ENCODE measurements at places on chromosomes 16 and 17.

GRCh38 chr16:5379954-5380353, 282.4 kb upstream of the EEF2KMT start:
- DNase-seq, result no peak

DNA sequence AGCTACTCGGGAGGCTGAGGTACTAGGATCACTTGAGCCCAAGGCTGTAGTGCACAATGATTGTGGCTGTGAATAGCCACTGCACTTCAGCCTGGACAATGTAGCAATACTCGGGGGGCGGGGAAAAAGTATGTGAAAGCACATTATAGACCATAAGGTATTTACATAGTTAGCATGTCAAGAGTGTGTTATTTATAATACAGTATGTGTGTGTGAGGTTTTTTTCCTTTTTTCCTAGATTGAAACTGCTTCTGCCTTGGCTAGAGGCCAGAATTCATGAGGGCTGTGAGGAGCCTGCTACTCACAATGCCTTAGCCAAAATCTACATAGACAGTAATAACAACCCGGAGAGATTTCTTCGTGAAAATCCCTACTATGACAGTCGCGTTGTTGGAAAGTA, 30.5 kb downstream of the PTRH2 start:
- DNase-seq, result no peak

- DNase-seq, result peak; percentile 51
Measured at GRCh38 chr16:4019371-4019791, 96.9 kb downstream of the ADCY9 start.

GRCh38 chr17:75753514-75754377, 11.2 kb downstream of the GALK1 start:
- peak; percentile 75 for DNase-seq

DNA sequence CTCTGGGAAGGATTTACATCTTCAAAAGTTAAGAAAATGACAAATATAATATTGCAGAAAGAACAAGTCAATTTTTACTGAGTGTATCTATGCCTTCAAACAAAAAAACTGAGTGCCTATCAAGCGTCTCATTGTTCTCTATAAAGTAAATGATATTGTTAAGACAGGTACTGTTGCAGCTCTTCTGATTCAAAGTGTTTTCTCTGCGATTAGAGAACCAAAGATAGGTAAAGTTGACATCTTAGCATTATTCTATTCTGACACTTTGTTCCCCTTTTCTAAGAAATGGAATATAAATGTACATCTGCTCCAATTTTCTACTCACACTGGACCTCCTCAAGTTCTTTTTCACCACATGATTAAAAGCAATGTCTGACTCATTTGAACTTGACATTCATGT, 1317.7 kb downstream of the CDH11 start:
- DNase-seq, result no peak

DNA sequence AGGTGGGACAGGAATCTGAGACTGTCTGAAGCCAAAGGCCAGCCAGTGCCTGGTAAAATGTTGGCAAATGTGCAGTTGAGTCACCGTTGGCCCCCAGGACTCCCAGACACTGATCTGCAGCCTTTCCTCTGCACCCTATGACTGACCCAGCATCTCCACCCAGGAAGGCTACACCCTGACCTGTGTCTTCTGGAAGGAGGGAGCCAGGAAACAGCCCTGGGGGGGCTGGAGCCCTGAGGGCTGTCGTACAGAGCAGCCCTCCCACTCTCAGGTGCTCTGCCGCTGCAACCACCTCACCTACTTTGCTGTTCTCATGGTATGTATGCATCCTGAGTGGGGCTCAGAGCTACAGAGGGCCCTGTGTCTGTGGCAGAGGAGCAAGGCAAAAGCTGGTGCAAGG, 24.0 kb downstream of the ADGRG5 start:
- no peak for DNase-seq

DNA sequence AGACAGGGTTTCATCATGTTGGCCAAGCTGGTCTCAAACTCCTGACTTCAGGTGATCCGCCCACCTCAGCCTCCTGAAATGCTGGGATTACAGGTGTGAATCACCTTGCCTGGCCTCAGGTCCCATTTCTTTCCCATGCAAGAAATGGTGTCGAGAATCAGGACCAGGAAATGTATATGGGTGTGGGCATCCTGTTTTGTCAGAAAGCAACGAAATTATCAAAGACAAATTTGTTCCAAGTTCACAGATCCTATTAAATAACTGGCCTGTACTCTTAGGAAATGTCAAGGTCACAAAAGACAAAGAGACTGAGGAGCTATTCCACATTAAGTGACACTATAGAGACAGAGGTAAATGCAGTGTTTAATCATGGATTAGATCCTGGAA, 17.1 kb upstream of the ST6GALNAC1 start:
- no peak for DNase-seq

DNA sequence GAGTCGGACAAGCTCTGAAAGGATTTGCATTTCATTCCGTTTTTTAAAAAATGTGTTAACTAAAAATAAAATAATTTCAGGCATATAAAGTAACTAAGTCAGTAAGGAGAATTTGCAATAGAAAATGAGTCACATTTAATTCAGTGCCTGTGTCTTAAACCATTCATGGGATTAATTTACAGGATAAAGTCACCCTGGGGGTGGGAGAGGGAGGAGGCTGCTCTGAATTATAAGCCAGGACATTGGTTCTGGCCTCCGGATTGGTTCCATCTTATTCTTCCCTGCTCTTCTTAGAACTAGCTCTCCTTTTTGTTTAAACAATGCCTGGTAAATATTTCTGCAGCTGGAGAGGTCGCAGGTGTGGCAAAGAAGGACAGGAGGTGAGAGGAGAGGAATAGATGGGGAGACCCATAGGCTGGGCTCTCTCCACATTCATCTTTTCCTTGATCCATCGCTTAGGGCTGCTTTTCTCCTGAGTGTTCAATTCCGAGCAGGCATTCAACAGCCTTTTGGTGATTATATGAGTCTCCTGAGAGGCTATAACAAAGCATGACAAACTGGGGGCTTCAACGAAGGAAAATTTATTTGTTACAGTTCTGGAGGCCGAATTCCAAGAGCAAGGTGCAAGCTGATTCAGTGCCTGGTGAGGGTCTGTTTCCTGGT, 319.2 kb downstream of the PHKB start:
- DNase-seq, result no peak

- no peak for DNase-seq
Measured at GRCh38 chr16:105521-105920, 27.5 kb downstream of the MPG start.

DNA sequence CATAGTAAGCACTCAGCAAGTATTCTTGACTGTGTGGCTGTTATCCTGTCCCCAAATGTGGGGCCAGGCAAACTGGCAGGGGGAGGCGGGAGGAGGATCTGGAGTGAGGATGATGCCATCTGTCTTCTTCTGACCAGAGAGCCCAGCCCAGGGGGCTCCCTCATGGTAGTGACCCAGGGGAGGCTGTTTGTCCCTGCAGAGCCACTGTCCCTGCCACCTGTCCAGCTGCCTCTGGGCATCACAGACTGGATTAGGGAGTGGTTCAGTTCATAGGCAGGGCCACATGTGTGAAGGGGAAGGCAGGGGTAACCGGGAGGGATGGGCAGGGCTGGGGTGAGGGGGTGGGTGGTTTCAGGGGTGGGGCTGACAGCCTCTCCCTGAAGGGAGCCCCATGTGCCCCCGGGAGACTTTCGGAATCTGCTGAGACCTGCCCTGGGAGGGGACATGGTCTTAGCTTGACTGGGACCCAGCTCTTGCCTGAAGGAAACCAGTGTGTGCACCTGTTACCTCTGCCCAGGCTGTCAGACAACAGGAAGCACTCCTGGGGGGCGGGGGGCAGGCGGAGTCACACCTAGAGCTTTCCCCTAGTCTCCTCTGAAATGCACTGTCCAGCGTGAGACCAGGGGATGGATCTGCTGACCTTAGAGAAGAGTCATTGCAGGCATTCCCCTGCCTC, 15.2 kb downstream of the ARHGAP23 start:
- no peak for DNase-seq

- DNase-seq, result no peak
Measured at GRCh38 chr16:12201216-12201615, 224.7 kb downstream of the SNX29 start.

GRCh38 chr16:57764341-57765159, 29.0 kb downstream of the KATNB1 start:
- no peak for DNase-seq

DNA sequence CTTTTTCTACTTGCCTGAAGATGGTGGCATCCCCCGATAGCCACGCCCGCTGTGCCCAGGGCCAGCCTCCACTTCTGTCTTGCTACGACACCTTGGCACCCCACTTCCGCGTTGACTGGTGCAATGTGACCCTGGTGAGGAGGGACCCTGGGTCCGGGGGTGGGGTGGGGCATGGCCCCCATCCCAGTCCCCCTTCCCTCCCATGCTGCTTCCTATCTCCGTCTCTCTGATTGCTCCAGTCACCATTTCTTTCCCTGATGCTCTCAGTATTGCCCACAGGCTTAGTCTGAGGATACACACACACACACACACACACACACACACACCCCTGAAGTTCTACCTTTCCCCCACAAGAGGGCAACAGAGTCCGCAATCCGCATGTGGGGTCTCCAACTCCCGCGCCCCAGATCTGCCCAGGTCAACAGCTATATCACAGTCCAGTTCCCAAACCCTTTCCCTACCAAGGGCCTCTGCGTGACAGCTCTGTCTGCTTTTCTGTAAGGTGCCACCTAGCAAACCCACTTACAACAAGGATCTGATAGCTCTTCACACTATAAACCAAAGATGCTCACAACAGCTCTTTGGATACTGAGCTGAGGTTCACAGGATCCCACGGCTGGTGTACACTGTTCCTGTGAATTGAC, 3.4 kb downstream of the SGCA start:
- DNase-seq, result peak; percentile 82

DNA sequence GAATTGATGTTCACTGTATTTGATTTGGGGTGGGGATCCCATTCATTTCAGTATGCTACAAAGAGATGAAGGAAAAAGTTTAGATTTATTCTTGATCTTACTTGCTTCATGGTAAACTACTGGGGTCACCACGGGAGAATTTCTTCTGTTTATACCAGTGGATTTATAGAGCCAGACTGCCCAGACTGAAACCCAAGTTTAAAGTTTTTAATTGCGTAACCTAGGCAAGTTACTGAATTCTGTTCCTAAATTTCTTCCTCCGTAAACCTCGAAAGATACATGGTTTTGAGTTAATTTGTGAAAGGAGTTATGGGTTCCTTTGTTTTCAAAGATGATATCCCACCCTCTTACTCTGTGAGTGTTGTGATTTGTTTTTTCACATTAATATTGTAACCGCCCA, 26.4 kb downstream of the PIGL start:
- DNase-seq, result no peak

DNA sequence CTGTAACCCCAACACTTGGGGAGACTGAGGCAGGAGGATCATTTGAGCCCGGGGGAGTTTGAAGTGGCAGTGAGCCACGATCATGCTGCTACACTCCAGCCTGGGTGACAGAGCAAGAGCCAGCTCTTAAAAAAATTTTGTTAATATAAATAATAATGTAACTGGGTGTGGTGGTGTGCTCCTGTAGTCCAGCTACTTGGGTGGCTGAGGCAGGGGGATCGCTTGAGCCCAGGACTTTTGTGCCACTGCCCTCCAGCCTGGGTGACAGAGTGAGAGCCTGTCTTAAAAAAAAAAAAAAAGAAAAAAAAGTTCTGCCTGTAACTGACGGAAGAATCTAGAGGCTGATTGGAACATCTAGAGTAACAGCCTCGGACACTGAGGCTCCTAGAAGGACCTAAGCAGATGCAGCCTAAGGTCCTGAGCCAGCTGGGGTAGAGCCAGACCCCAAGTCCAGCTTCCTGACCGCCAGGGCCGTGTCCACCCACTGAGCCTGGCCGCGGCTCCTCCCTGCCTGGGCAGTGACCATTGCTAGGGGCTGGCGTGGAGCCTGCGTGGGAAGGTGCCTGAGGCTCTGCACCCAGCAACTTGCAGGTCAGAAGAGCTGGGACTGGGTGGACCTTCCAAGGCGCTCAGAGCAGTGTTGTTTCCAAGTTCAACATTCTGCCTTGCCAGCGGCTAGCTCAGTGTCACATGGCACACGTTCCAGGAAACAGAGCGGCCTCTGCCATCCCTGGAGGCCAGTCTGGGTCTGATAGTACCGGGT, 209.4 kb upstream of the CIBAR2 start:
- no peak for DNase-seq

- DNase-seq, result no peak
Measured at GRCh38 chr16:31262084-31262483, 2.3 kb downstream of the ITGAM start.

DNA sequence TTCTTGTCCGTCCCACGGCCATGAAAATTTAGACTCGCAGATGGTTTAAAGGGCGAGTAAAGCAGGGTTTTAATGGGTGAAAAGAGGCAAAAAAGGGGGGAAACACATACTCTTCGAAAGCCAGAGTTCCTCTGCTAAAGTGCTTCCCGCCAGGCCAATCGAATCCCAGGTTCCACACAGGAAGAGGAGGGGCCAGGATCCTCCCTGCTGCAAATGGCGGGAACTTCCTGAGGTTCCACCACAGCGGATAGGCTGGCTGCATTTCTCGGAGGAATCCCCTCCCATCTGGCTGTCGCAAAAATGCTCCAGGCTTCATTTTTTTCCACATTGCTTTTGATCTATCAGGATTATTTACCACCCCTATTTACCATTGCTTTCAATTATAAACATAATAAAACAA, 670.1 kb upstream of the CA10 start:
- DNase-seq, result no peak

DNA sequence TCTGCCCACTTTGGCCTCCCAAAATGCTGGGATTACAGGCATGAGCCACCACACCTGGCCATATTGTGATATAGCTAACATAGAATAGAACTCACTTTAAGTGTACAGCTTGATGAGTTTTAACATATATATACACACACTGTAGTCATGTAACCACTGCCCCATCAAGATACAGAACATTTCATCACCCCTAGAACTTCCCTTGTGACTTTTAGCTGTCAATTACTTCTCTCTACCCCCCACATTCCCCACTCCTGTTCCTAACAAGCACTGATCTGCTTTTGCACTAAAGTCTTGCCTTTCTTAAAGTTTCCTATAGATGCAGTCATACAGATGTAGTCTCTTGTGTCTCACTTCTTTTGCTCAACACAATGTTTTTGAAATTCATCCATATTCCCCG, 93.1 kb downstream of the PITPNC1 start:
- no peak for DNase-seq

DNA sequence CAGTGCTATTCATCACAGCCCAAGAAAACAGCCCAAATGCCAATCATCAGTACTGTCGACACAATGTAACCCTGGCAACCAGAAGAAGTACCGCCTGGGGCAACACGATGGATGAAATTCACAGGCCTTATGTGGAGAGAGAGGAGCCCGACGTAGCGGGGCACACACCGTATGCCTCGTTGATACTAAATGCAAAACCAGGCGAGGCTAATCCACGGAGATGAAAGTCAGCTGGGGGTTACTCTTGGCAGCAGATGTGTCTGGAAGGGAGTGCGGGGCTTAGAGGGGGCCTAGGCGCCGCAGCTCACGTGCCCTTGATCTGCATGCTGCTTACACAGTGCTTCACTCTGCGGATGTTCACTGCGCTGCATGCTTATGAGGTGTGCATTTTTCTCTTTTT, 29.8 kb downstream of the ITGAE start:
- no peak for DNase-seq
